ENCODE measurements at places on chromosomes 12 and 14.

- peak; percentile 17 for DNase-seq
Observed at GRCh38 chr14:88791629-88792472, 902 bp downstream of the EML5 start.

DNA sequence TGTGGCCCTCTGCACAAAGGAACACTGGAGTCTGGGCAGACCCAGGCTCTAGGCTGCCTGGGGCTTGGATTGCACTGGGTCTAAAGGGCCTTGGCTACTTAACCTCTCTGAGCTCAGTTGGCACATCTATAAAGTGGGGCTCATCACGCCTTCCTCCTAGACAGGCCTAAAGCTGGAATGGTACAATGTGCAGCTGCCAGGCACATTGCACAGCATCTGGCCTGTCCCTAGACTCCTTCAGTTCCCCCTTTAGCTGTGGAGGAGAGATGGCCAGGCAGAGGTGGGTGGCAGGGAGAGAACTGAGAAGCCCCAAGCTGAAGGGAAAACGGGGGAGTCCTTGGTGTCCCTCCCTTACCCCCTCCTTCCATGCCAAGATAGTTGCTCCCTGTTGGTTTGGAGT is 10.8 kb downstream of the IRF2BPL start:
- DNase-seq: no peak

DNA sequence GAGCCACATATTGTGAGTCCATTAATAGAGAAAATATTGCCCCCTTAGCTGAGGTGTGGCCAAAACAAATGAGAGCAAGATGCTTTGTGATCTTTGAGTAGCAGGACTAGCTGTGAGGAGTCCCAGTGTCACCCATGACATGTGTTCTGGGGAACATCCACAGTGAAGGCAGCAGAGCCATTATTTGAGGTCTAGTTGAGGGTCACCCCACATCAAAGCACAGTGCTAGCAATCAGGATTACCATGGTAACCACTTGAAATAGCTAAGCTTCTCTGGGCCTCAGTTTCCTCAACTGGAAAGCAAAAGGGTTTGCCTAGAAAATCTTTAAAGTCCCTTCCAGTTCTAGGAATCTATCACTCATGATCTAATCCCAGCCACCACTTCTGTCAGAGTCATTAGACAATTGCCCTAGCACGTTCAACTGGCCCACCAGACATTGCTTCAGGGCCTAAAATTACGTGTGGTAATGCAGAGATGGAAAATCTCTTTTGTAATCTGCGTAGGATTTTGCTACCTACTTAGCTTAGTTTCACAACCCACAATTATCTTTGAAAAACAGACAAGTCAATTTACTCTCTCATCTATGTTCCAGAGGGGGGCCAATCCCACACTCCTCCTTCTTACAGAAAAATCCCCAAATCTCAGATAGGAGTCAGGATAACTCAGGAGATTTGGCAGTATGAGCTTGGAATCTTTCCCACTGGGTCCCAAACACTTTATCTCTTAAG is 251.2 kb upstream of the EGLN3 start:
- no peak for DNase-seq

DNA sequence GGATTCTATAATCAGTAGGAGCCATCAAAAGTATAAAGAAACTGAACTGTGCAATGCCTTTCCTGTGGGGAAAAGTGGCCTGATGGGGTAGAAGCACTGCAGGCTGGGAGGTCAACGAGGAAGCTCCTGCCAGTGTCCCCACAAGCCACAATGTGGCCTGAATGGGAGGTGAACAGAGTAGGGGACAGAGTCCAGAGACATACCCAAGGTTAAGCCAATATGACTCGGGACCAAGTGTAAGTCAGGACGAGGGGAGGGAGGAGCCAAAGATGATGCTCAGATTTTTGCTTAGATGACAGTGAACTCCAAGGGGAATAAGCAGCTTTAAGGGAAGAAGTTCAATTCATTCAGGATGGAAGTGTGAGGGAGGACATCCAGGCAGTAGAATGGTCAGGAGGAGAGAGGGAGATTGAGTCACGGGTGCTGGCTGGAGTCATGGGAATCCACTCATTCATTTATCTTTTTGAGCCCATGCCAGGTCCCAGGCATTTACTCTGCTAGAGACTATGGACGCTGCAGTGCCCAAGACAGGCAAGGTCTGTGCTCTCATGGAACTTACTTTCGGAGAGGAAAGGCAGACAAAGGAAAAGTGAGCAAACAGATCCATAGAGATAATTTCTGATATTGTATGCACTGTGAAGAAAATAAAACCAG is 29.1 kb downstream of the DPF3 start:
- DNase-seq: no peak

- DNase-seq: peak; percentile 87
Observed at GRCh38 chr14:96268431-96269358, 12.7 kb downstream of the BDKRB1 start.

- DNase-seq: no peak
Observed at GRCh38 chr14:52380294-52380693, 66.2 kb downstream of the PTGER2 start.

GRCh38 chr14:33451211-33451610 is 499.7 kb downstream of the EGLN3 start:
- DNase-seq: peak; percentile 17

- DNase-seq: no peak
Observed at GRCh38 chr14:93281937-93282336, 50.9 kb downstream of the BTBD7 start.

DNA sequence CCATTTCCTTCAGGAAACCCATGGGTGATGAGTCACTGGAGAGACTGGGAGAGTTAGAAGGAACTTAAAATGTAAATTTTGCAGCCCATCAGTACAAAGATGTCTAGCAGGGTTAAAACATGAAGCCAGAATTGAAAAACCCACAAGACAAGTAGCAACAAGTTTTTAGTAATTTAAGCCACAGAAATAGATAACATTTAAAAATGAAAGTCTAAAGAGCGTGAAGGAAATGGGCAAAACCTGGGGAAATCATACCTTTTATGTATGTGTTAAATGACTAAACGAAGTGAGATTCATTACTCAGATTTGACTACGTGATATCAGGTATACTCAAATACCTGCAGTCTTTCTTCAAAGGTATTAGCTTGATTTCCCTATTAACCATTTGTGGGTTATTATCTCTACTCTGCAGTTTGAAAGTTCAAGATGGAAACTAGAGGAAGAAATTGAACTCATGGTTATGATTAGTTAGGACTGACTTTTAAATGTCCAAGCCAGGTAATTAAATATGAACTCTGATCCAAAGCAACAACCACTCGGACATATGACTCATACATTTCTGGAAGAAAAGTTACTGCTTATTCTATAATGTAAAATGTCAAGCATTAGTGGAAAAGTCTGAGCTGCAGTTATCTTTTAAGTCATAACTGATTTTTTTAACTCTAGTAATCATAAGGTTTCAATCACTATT is 84.1 kb downstream of the ITPR2 start:
- DNase-seq: no peak

DNA sequence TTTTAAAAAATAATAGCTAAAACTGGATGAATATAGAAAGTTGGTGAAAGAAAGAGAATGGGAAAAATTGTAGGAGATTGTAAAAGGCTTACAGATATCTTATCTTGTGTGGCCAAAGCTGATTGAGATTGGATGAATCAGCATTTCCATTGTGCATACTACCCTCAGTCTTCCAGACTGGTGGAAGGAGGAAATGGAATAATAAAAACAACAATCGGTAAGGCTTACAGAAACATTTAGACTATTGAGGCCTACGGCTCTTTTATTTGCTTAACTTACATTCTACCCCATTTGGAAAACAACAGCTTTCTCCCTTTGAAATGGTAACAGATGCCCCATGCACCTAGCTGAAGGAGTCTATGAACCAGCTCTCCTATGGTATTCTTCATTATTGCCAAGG is 129.8 kb downstream of the PTPRB start:
- DNase-seq: no peak

DNA sequence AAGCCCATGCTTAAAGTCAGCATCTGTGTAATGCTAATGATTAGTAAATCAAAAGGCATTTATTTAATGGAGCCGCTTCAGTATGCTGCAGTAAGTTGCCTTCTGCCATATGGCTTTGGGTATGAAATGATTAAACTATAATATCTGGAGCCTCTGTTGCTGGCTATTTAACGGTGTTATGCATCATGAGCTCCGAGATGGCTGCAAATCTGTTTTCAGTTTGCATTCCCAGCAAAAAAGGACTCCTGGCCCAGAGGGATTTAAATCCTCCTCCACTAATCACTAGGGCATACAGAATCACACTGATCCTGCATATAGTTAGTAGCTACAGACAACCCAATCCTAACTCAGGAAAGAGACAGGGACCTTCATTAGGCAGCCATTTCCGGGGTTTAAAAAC is 171.5 kb upstream of the EEA1 start:
- DNase-seq: no peak

Data from uterus (tissue), 4 donors.